GM23248 (cell line): ENCODE measurements at places on chromosomes 6 and 20. TPM values are rescaled to one million over a fixed set of nuclear protein-coding genes. Genes with fewer than 3 reads are reported as not detected.

DHX35 gene
- polyA plus RNA-seq = 3.4 and 4.5 TPM in 2 replicates

PTCRA gene
- not detected in 2 replicates for polyA plus RNA-seq

MEI4 gene
- 0.04 and 0.08 TPM in 2 replicates for polyA plus RNA-seq

POU3F2 gene
- 0.05 TPM in 1 of 2 replicates, not detected in the other for polyA plus RNA-seq

CYP39A1 gene
- polyA plus RNA-seq = 0.08 and 0.46 TPM in 2 replicates

BNIP5 gene
- not detected in 2 replicates for polyA plus RNA-seq

MICB gene
- polyA plus RNA-seq = 3.7 and 4.2 TPM in 2 replicates

UCKL1 gene
- 28.8 and 33.4 TPM in 2 replicates for polyA plus RNA-seq

SAMD3 gene
- polyA plus RNA-seq = 0.73 and 1.2 TPM in 2 replicates

CST2 gene
- 1.5 and 1.6 TPM in 2 replicates for polyA plus RNA-seq

RIPPLY2 gene
- not detected in 2 replicates for polyA plus RNA-seq

LY6G6F gene
- not detected in 2 replicates for polyA plus RNA-seq

DNA sequence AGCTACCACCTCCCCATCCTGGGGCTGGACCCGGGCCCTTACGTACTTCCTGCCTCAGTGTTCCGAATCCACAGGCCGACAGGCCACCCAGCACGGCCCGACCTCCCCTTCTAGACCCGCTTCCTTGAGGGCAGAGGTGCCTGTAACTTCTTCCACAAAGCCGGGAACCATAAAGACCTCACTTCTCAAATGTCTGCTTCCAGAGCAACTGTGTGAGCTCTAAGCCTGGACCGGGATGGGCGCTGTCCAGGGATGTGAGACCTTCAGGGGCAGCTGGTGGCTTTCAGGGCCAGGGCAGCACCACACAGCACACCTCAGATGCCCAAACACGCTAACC is 9.3 kb downstream of the SLC2A4RG start:
- H3K27ac ChIP-seq = no peak overlapping the region
- 0 out of 2 replicates have a peak, but pooled peaks cover 1% of the 10 kb centered on the region for H3K36me3 ChIP-seq
- DNase-seq = no peak
- H3K4me1 ChIP-seq = no peaks in the 10 kb centered on the region

GRCh38 chr6:148288541-148288940 is 54.1 kb upstream of the SASH1 start:
- H3K27ac ChIP-seq = no peak overlapping the region
- H3K4me1 ChIP-seq = peaks cover 28% of the 10 kb centered on the region
- H3K36me3 ChIP-seq = peaks cover 11% of the 10 kb centered on the region; the same call in 1 of the 2 replicates
- no peak overlapping the region for H3K4me3 ChIP-seq

- no peaks in the 10 kb centered on the region for H3K4me1 ChIP-seq
- H3K27ac ChIP-seq = no peak overlapping the region
- no peaks in the 10 kb centered on the region for H3K27me3 ChIP-seq
- DNase-seq = no peak
- H3K36me3 ChIP-seq = no peaks in the 10 kb centered on the region
- no peak overlapping the region for H3K4me3 ChIP-seq
These were observed 52.2 kb upstream of the HSF2 start for GRCh38 chr6:122347280-122347679.

DNA sequence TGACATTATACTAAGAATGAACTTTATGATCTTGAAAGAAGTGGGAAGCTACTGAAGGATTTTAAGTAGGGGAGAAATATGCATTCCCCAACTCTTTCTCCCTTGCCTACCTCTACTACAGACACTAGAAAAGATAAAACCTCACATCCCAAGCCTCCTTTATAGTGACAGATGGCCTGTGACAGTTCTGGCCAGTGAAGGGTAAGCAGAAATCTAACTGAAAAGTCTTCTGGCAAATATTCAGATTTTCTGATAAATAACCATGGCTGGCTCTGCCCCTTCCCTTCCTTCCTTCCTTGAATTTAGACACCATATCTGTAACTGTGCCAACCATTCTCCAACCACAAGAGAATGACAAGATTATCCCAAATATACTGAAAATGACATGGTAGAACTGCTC is 10.2 kb upstream of the BEND6 start:
- no peak for DNase-seq
- 0 out of 2 replicates have a peak, but pooled peaks cover 6% of the 10 kb centered on the region for H3K36me3 ChIP-seq
- no peaks in the 10 kb centered on the region for H3K27me3 ChIP-seq
- peaks cover 33% of the 10 kb centered on the region for H3K4me1 ChIP-seq
- no peak overlapping the region for H3K27ac ChIP-seq

- H3K36me3 ChIP-seq = peaks cover 36% of the 10 kb centered on the region; the same call in 1 of the 2 replicates
- H3K27me3 ChIP-seq = no peaks in the 10 kb centered on the region
- no peak overlapping the region for H3K27ac ChIP-seq
These were observed 113.3 kb downstream of the SASH1 start for GRCh38 chr6:148455674-148456558.

GRCh38 chr20:62518911-62519310 is 43.1 kb upstream of the GATA5 start:
- no peak overlapping the region for H3K4me3 ChIP-seq
- H3K4me1 ChIP-seq = no peaks in the 10 kb centered on the region
- H3K36me3 ChIP-seq = no peaks in the 10 kb centered on the region
- no peak for DNase-seq
- H3K27me3 ChIP-seq = peaks cover 30% of the 10 kb centered on the region; the same call in 1 of the 2 replicates
- no peak overlapping the region for H3K27ac ChIP-seq

- no peak overlapping the region for H3K27ac ChIP-seq
- DNase-seq = peak; percentile 8
- H3K36me3 ChIP-seq = no peaks in the 10 kb centered on the region
These were observed 229.5 kb upstream of the DTNBP1 start for GRCh38 chr6:15892369-15892768.

GRCh38 chr6:169778646-169779045 is 27.2 kb downstream of the ERMARD start:
- H3K4me3 ChIP-seq = no peak overlapping the region
- no peaks in the 10 kb centered on the region for H3K27me3 ChIP-seq
- no peaks in the 10 kb centered on the region for H3K4me1 ChIP-seq
- H3K27ac ChIP-seq = no peak overlapping the region
- H3K36me3 ChIP-seq = peaks cover 7% of the 10 kb centered on the region; the same call in 1 of the 2 replicates

DNA sequence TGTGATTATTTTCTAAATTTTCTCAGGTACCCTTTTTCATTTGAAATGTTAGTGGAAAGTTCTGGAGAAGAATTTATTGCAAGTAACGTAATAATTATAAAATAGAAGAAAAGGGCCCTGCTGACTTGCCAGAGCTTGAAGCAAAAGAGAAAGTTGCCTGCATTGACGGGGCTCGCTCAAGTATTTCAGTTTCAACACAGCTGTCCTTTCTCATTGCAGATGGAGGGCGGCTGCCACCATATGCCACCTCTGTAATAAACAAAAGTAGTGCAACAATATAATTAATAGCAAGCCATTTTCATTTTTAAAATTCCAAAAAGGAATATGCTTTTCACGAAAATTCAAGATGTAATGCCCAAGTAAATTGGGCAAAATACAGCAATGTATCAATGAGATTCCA is 246.2 kb downstream of the PACRG start:
- no peak overlapping the region for H3K27ac ChIP-seq
- DNase-seq = peak; percentile 13
- H3K4me1 ChIP-seq = peaks cover 11% of the 10 kb centered on the region; the same call in 1 of the 2 replicates
- no peak overlapping the region for H3K4me3 ChIP-seq
- H3K36me3 ChIP-seq = no peaks in the 10 kb centered on the region
- H3K27me3 ChIP-seq = no peaks in the 10 kb centered on the region

GRCh38 chr20:36929290-36929689 is 22.2 kb downstream of the SAMHD1 start:
- no peaks in the 10 kb centered on the region for H3K36me3 ChIP-seq
- no peak overlapping the region for H3K4me3 ChIP-seq
- 0 out of 2 replicates have a peak, but pooled peaks cover 11% of the 10 kb centered on the region for H3K4me1 ChIP-seq
- H3K27ac ChIP-seq = no peak overlapping the region
- DNase-seq = peak; percentile 70

- no peak overlapping the region for H3K27ac ChIP-seq
- no peak for DNase-seq
- H3K4me1 ChIP-seq = peaks cover 15% of the 10 kb centered on the region
- no peaks in the 10 kb centered on the region for H3K27me3 ChIP-seq
- H3K4me3 ChIP-seq = no peak overlapping the region
These were observed 20.1 kb upstream of the COL10A1 start for GRCh38 chr6:116145803-116146675.

DNA sequence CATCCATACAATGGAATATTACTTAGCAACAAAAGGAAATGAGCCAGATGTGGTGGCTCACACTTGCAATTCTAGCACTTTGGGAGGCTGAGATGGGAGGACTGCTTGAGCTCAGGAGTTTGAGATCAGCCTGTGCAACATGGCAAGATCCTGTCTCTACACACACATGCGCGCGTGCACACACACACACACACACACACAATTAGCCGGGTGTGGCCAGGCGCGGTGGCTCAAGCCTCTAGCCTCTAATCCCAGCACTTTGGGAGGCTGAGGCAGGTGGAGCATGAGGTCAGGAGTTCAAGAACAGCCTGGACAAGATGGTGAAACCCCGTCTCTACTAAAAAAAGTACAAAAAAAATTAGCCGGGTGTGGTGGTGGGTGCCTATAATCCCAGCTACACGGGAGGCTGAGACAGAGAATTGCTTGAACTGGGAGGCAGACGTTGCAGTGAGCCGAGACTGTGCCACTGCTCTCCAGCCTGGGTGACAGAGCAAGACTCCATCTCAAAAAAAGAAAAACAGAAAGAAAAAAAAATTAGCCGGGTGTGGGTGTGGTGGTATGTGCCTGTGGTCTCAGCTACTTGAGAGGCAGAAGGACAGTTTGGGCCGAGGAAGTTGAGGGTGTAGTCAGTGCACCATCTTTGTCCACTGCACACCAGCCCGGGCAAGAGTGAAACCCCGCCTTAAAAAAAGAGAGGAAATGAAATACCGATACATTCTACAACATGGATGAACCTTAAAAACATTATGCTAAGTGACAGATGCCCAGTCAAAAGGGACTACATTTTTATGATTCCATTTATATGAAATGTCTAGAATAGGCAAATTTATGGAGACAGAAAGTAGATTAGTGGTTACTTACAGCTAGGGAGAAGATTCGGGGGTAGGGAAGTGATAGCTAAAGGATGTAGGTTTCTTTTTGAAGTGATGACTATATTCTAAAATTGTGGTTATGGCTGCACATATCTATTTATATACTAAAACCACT is 52.5 kb downstream of the RBL1 start:
- DNase-seq = no peak
- no peaks in the 10 kb centered on the region for H3K27me3 ChIP-seq
- no peak overlapping the region for H3K27ac ChIP-seq

DNA sequence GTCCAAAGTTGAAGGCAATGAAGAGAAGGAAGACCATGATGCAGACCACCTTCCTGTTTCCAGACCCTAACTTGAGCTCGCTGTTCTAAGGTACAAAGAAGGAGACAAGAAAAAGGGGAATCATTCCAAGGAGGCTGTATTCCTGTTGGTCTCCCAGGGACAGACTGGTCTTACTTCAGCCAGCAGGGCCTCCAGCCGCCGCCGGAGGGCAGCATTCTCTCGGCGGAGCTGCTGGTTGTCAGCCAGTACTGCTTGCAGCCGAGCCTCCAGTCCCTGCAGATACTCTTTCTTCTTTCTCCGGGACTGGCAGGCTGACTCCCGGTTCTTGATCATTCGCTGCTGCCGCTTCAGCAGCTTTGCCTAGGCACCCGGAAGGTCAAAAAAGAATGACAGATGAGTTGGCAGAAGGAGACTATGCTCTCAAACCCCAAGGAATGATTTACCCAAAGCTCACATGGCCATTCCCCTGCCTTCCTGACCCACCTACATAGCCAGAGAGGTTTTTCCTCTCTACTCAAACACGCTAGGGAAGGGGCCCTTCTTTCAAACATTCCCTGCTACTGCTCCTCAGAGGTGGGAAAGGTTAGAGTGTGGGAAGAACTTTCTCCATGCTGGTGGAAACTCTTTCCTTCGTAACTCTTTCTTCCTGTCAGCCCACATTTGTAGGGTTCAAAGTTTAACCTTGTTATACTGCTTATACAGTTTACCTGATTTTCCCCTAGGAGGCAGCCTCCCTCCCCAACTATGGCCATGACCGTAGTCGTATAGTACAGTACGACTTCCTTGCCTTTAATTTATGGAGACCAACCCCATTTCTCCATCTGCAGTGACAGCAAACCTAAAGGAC is 9.0 kb downstream of the ATF6B start:
- peak; percentile 92 for DNase-seq
- H3K4me1 ChIP-seq = peaks cover 20% of the 10 kb centered on the region
- no peaks in the 10 kb centered on the region for H3K27me3 ChIP-seq
- peaks cover 9% of the 10 kb centered on the region; the same call in 1 of the 2 replicates for H3K36me3 ChIP-seq

- H3K36me3 ChIP-seq = no peaks in the 10 kb centered on the region
- H3K4me1 ChIP-seq = peaks cover 11% of the 10 kb centered on the region
- H3K27me3 ChIP-seq = no peaks in the 10 kb centered on the region
- DNase-seq = peak; percentile 52
- no peak overlapping the region for H3K27ac ChIP-seq
- H3K4me3 ChIP-seq = no peak overlapping the region
These were observed 62.2 kb downstream of the FILIP1 start for GRCh38 chr6:75431379-75431778.

GRCh38 chr6:32070814-32071543 is 32.8 kb downstream of the CYP21A2 start:
- H3K4me1 ChIP-seq = peaks cover 8% of the 10 kb centered on the region
- DNase-seq = no peak
- H3K27me3 ChIP-seq = no peaks in the 10 kb centered on the region
- H3K27ac ChIP-seq = no peak overlapping the region

DNA sequence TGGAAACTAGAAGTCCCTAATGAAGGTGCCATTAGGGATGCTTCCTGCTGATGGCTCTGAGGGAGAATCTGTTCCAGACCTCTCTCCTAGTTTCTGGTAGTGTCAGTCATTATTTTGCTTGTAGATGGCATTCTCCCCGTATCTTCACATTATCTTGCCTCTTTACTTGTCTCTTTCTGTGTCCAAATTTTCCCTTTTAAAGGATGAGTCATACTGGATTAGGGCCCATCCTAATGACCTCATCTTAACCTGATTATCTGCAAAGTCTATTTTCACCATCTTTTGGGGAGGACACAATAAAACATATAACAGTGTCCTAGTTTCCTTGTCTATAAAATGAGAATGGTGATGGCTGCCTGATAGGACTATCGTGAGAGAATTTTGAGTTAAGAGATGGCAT is 27.3 kb downstream of the ZNF391 start:
- no peak overlapping the region for H3K27ac ChIP-seq
- peak; percentile 2 for DNase-seq
- no peak overlapping the region for H3K4me3 ChIP-seq

DNA sequence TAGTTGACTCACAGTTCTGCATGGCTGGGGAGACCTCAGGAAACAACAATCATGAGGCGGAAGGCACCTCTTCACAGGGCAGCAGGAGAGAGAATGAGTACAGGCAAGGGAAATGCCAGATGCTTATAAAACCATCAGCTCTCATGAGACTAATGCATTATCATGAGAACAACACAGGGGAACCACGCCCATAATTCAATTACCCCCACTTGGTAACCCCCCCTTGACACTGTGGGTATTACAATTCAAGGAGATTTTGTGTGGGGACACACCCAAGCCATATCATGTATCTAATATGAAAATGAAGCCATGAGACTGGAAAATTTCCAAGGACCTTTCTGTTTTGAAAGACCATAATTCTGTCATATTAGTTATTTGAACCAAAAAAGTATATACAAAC is 342.4 kb upstream of the PLCB4 start:
- no peak overlapping the region for H3K27ac ChIP-seq
- no peaks in the 10 kb centered on the region for H3K27me3 ChIP-seq
- H3K4me1 ChIP-seq = no peaks in the 10 kb centered on the region
- H3K36me3 ChIP-seq = no peaks in the 10 kb centered on the region
- H3K4me3 ChIP-seq = no peak overlapping the region
- no peak for DNase-seq
